ENCODE measurements at places on chromosomes 4 and X.

- no peak for DNase-seq
These were observed 15.1 kb downstream of the PALLD start for GRCh38 chr4:168511780-168512489.

- no peak for DNase-seq
These were observed 89.8 kb upstream of the S100G start for GRCh38 chrX:16560173-16560572.

DNA sequence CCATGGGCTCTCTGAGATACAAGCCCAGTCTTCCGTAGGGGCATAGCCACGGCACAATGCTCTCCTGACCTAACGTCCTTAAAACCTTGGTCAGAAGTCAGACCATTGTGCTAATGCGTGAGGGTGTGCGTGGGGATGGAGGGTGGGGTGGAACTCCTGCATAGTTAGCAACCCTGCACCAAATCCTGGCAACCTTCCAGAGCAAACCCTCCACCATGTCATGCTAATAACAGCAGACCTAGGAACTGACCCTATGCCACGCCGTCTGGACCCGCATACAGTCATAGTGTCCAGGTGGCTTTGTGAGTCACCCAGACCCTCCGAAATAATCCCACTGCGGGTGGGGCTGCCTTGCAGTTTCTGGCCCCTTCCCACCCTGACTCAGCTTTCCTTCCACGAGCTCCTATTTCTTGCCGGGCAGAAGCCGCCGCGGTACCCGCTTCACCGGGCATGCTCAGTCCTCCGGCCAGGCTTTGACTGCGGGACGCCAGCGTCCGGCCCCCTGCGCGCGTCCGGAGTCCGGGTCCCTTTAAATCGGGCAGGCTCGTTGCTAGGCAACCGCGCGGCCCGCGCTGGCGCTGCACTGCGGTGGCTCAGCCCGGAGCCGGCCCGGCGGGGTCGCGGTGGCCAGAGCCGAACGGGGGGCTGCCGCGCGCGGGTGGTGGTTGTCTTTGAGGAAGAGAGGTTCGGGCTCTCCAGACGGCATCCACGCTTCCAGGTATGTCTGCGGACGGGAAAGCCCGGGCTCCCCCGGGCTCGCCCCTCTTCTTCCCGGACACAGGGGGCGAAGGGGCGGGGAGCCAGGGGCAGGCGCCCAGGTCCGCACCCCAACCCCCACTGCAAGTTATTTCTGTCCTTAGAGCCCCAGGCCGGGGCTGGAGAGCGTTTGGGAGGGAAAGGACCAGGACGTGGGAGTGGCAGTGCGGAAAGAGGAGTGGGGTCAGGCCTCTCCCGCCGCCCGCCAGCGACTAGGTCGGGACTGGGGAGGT lies at the start of gene CCDC160:
Gene CCDC160 (plus strand): TSS at position 557 of the 989 bp plus-strand sequence. CDS start 7,619 bp downstream, outside the sequence.
- DNase-seq = no peak

GRCh38 chr4:102667001-102667400 lies 93.8 kb downstream of the MANBA start:
- DNase-seq = no peak

- peak; percentile 12 for DNase-seq
These were observed 46.6 kb downstream of the SHROOM2 start for GRCh38 chrX:9832811-9833210.

DNA sequence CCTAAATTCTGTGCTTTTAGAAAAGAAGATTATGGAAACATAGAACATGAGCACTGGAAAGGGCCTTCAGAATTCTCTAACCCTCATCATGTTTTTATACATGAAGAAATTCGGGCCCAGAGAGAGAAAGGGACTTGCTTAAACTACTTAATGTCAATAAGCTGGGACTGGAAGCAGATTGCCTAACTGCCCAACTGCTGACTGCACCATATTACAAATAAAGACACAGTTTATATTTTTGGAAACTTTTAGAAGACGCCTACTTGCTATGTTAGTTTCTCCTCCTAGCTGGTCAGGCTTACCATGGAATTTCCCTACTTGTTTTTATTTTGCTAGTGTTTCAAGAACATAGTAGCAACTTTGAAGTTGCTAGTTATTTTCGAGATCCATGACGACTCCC lies 47.1 kb downstream of the SLC9A6 start:
- no peak for DNase-seq

DNA sequence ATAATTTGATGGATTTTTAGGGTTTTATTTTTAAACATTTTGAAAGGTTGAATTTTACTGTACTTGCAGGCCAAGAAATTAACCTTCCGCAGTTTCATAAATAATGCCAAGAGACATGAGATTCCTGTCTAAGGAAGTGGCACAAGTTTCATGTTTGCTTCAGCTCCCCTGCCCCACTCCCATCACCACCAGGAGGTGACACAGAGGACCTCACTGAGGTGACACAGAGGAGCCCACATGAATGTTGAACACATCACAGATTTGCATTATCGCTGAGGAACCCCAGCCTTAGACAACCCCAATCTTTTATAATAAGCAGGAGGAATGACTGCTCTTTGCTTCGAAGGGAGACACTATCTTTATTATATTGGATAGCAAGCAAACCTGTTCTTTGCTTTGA lies 491.4 kb upstream of the ATOH1 start:
- DNase-seq = no peak

DNA sequence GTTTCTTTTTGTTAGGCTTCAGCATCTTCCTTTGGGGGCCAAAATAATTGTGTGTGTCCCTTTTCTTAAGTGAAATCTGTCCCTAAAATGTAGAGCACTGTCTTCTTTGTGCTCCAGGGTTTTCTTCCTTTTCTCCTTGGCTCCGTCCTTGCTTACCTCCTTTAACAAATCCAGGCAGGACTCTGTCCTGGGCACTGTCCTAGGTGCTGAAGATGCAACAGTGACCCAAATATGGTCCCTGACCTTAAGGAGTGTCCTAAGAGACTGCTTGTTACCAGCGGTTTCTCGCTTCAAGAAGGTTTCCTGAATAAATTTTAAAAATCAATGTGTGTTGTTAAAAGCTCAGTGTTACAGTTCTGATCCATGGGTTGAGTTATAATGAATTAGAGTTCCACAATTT lies 471.8 kb downstream of the KCNIP4 start:
- DNase-seq = no peak

DNA sequence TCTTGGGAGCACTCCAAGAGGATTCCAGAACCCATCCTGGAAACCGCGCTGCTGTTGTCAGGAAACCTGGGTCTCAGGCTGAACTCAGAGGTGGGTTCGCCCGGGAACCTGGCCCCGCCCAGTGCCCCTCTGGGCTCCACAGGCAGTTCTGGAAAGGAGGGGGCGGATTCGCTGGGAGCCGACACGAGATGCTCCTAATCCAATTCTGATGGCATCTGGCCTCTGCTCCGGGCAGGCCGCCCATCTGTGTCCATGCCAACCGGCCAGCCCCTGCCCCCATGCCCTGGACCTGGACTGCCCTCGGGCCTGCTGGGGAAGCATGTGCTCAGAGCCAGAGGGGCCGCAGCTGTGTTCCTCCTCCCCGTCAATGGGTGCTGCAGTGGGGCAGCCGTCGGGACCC lies 21.0 kb downstream of the ATP2B3 start:
- DNase-seq = no peak

- no peak for DNase-seq
These were observed 90.8 kb downstream of the SHISA3 start for GRCh38 chr4:42488114-42488513.

- no peak for DNase-seq
These were observed 157.4 kb downstream of the PALLD start for GRCh38 chr4:168654104-168654847.

GRCh38 chrX:39174772-39175417 lies 373.6 kb downstream of the MID1IP1 start:
- no peak for DNase-seq

GRCh38 chrX:21658152-21658737 lies at the start of gene KLHL34:
Gene KLHL34, minus strand, starts transcription at chrX:21658330. Its CDS starts 542 bp downstream, at chrX:21657788.
- DNase-seq = no peak

- DNase-seq = no peak
These were observed 335.8 kb upstream of the SFRP2 start for GRCh38 chr4:154124539-154125255.

GRCh38 chr4:52825460-52826090 lies 36.5 kb upstream of the RASL11B start:
- DNase-seq = no peak

- no peak for DNase-seq
These were observed 53.0 kb downstream of the TMEM154 start for GRCh38 chr4:152626790-152627189.

DNA sequence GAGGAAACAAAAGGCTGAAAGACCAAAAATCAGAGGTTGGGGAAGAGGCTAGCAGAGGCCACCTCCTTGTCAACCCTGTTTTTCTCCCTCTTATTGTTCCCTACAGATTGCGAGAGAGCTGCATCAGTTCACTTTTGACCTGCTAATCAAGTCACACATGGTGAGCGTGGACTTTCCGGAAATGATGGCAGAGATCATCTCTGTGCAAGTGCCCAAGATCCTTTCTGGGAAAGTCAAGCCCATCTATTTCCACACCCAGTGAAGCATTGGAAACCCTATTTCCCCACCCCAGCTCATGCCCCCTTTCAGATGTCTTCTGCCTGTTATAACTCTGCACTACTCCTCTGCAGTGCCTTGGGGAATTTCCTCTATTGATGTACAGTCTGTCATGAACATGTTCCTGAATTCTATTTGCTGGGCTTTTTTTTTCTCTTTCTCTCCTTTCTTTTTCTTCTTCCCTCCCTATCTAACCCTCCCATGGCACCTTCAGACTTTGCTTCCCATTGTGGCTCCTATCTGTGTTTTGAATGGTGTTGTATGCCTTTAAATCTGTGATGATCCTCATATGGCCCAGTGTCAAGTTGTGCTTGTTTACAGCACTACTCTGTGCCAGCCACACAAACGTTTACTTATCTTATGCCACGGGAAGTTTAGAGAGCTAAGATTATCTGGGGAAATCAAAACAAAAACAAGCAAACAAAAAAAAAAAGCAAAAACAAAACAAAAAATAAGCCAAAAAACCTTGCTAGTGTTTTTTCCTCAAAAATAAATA lies 179.9 kb downstream of the AR start:
- no peak for DNase-seq

DNA sequence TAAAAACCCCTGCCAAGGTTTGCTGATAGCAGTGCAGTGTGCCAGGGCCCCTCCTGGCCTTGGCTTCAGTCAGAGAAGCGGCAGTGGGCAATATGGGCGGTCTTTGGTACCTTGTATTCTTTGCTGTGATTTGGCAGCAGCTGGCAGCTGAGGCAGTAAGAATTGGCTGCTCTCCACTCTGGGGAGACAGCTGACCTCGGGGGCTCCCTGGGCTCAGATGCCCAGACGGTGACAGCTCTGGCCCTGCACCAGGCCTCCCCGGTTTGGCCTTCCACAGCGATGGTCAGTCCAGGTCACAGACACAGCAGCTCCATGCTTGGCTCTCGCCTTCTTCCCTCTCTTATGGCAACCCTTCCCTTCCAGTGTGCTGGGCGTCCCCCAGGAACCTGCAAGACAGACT lies 330.9 kb downstream of the BCOR start:
- DNase-seq = no peak

GRCh38 chr4:47741200-47741599 lies 96.7 kb downstream of the CORIN start:
- DNase-seq = no peak

DNA sequence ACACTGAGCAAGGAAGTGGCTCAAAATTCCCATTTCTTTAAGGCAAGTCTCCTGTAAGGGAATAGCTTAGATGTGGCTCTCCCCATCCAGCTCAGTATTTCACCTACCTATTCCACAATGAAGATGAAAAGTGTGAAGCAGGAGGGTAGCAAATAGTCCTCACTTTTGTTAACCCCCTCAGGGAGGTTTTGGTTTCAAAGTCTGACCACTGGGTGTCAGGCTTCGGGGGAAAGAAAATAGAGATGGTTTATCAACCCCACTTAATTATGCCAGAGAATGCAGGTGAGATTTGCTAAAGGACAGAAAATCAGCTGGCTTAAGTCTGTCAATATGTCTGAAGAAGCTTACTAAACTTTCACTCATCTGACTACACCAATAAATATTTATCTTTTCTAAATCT lies 69.5 kb downstream of the DHX15 start:
- DNase-seq = no peak

- DNase-seq = no peak
These were observed 126.2 kb downstream of the SORBS2 start for GRCh38 chr4:185685804-185686203.

GRCh38 chr4:141142423-141142822 lies 9.2 kb upstream of the RNF150 start:
- peak; percentile 40 for DNase-seq

GRCh38 chr4:101283434-101283833 lies 63.9 kb downstream of the PPP3CA start:
- DNase-seq = no peak

DNA sequence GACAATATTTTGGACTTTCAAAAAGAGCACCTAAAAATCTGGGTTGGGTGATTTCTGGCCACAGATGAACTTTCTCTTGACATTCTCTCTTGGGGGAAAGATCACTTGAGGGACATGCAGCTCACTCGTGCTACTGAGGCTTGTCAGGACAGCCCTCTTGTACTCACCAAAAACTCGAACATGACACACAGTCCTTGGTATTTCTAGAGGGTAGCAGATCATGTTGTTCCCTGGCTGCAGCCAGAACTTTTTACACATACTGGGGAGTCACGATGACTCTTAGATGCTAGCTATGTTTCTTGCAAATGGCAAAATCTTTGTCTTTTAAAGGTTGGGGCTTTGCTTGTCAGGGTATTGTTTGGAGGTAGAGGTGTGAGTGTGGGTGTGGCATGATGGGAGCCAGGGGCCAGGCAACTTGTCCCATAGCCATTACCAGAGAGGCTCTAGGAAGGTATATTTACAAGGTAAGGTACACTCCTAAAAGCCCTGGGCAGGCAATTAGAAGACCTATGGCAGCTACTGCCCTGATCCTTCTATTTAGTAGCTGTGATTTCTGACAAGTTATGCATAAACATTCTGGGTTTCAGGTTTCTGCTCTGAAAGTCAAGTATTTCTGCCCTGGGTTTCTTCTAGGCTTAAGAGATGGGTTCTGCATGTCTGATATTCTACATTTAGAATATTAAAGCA lies 241.7 kb upstream of the TLL1 start:
- DNase-seq = no peak

DNA sequence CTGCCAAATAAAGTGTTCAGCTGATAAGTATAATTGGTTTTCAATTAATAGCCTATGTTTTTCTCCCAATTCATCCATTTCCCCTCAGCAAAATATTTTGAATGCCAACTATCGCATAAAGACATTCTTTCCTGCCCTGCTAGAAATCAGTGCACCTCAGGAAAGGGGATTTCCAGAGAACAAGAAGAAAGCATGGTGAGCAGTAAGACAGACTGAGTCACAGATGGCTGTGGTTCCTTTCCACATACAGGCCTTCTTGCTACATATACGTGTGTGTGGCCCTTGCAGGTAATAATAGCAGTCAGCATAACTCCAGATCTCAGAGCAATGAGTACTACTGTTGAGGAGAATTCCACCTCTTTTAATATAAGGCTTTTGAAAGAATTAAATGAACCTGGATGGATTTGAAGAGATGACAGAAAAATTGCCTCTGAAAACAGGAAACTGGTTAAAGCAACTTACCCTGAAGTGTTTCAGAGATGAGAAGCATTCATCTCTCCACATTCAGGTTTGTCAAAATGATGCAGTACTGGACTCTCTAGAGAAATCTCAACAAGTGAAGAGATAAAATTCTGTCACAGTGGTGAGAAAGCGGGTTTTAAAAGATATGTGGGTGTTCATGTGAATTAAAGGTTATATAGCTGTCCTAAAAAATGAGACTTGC lies 13.6 kb downstream of the GASK1B start:
- no peak for DNase-seq
